Activated CD8-positive, alpha-beta T cell treated with anti-CD3 and anti-CD28 coated beads, Interleukin-2, amount 10 ng/mL, durations not matched to agents 7 days and 5 days (primary cell): ENCODE measurements at places on chromosomes 11 and 22.

DNA sequence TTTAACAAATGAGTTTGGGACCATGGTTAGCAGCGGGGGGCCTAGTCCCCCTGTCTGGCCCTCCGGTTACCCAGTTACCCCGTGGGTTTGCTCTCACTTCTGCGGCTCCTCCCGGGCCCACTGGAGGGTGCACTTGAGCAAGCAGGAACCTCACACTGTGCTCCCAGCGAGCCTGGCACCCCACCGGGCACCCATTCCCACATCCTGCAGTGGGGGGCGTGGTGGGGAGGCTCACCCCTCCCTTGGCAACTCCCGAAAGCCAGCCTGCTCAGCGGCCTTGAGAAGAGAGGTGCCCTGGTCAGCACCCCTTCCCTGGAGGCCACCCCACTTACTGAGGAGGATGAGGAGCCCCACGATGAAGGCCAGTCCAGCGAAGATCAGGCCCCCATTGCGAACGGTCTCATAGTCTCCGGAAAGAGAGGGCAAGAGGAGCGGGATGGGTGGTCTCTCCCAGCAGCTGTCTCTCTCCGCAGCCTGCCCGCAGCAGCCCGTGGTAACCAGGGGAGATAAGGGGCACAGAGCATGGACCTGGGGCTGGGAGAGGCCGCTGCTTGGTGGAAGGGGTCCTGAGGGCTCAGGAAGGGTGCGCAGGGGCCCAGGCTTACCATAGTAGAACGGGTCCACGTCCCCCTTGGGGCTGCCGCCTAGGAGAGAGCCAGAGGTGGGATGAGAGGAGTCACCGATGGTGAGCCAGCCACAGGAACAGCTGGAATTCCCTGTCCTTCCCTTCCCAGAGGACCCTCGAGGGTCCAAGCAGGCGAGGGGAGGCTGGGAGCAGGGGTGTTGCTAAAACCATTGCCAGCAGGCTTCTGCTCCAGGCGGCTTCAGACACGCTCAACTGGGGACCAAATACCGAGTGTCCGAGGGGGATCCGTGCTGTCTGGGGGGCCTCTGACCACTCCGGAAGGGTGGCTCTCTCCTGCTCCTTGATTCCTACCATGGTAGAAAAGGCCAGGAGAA is 2.2 kb downstream of the FXYD2 start:
- H3K27ac ChIP-seq = peak overlapping the region; percentile 91
- H3K27me3 ChIP-seq = no peaks in the 10 kb centered on the region
- H3K36me3 ChIP-seq = no peaks in the 10 kb centered on the region
- DNase-seq = peak; percentile 75
- peak overlapping the region; percentile 36 for H3K4me3 ChIP-seq

- H3K4me3 ChIP-seq = no peak overlapping the region
- no peak overlapping the region for H3K27ac ChIP-seq
- no peaks in the 10 kb centered on the region for H3K27me3 ChIP-seq
- no peak for DNase-seq
Measured at GRCh38 chr11:62077132-62077531, 46.7 kb upstream of the INCENP start.

DNA sequence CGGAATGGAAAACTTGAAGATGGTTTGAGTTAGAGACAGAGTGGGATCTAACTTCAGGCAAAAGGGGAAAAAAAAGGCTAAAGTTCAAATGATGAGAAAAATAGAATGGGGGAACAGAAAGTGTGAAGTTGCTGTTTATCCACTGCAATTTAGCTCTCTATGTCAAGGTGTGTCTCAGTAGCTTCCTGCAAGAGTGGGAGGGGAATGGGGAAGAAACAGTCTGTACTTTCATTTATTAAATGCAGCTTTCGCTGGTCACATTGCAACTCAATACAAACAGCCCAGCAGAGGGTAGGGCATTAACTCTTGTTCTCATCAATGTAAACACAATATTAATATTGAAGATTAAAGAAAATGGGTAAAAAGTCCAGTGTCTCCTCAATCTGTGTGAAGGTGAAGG is 214.7 kb upstream of the SYN3 start:
- DNase-seq = no peak
- no peaks in the 10 kb centered on the region for H3K4me1 ChIP-seq
- no peaks in the 10 kb centered on the region for H3K36me3 ChIP-seq
- no peak overlapping the region for H3K27ac ChIP-seq
- H3K27me3 ChIP-seq = no peaks in the 10 kb centered on the region

DNA sequence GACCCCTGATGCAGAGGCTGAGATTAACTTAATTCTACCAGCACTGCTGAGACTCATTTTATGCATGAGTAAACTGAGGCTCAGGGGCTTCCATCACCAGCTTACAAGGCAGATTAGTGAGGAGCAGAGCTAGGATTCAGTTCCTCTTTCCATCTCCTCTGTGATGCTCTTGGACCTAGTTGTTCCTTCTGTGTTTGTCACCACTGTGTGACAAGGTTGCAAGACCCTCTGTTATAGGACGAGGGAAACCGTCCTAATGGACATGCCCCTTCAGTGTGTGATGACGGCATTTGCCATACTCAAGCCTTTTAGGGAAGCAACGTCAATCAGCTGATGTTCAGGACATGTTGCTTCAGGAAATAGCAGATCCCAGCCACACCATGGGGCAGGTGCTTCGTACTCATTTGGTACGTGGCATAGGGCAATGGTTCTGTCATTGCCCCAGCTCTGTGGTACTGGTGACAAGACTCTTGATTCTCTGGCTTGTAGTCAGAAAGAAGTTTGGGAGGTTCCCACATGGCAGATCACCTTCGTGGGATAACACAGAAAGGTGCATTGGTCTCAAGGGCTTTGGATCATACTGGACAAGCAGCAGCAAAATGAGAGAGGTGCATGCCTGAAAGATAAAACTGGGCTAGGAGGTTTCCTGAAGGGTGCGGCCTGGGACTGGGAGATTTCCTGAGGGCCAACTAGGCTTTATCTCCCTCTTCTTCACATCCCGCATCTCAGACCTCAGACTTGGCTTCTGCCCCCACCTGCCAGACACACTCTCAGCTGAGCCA is 23.9 kb upstream of the CD44 start:
- peaks cover 17% of the 10 kb centered on the region for H3K27me3 ChIP-seq
- H3K4me1 ChIP-seq = peaks cover 29% of the 10 kb centered on the region
- no peak for DNase-seq
- peaks cover 1% of the 10 kb centered on the region for H3K36me3 ChIP-seq
- no peak overlapping the region for H3K27ac ChIP-seq
